ENCODE measurements at places on chromosomes 4 and X.

DNA sequence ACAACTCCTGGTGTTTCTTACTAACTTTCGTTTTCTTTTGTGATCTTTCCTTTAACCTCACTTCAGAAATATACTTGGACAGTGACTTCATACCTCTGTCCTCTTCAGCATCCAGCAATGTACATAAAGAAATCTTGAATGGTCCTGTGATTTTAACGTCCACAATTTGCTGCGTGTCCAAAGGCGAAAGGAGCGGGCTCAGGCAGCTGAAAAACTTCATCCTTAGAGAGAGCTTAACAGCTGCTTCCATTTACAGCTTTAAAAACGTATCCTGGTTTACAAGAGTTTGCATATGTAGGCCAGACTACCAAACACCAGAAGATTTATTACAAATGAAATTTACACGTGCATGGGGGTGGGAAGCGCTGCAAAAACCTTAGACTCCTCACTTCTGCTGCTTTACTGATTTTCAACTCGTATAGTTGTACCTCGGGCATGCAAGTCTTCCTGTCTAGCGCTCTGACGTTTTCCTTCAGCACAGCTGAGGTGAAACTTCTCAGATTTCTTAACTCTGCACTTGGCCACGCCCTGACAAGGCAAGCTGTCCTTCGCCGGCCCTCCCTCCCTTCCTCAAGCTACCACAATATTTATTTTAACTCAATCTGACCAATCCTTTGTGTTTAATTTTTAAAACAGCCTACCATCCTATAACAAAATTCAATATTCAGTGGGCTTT lies 406.4 kb downstream of the FAM47A start:
- DNase-seq, result no peak

- DNase-seq, result no peak
Observed at GRCh38 chrX:125248931-125249330, 70.7 kb upstream of the TEX13C start.

DNA sequence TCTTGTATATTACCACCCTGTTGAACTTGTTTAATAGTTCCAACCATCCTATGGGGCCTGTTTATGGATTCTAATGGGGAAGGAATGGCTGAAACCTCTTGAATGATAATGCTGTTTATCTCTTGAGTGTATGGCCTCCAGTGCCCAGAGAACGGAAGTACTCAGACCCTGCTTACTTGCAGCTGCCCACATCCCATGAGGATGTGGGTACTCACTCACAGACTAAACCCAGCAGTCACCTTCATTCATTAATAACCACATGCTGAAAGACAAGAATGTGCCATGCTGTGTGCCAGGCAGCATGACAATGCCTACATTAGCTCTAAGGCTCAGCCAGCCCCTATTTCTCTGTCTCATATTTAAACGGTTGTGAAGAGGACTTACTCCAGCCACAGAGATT lies 5.9 kb upstream of the ARMCX5 start:
- DNase-seq, result no peak

DNA sequence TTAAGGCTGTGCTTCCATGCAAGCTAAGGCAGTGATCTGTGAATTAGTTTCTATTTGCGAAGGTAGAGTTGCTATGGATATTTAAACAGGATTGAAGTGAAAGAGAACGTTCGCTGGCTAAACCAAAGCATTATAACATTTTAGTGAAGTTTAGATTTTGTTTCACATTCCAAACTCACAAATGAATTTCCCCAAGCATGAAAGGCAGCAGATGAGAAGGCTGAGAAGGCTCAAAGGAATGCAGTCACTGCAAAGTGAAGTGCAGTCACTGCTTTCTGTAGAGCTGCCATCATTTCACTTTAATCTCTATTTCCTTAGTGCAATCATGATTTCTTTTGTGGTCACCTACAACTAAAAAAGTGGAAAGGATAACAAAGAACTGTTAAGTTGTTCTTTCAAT lies 334.7 kb upstream of the NR3C2 start:
- no peak for DNase-seq

GRCh38 chr4:130636486-130636885 lies 1540.5 kb downstream of the C4orf33 start:
- no peak for DNase-seq

GRCh38 chrX:111742018-111742417 lies 61.0 kb downstream of the ALG13 start:
- no peak for DNase-seq

DNA sequence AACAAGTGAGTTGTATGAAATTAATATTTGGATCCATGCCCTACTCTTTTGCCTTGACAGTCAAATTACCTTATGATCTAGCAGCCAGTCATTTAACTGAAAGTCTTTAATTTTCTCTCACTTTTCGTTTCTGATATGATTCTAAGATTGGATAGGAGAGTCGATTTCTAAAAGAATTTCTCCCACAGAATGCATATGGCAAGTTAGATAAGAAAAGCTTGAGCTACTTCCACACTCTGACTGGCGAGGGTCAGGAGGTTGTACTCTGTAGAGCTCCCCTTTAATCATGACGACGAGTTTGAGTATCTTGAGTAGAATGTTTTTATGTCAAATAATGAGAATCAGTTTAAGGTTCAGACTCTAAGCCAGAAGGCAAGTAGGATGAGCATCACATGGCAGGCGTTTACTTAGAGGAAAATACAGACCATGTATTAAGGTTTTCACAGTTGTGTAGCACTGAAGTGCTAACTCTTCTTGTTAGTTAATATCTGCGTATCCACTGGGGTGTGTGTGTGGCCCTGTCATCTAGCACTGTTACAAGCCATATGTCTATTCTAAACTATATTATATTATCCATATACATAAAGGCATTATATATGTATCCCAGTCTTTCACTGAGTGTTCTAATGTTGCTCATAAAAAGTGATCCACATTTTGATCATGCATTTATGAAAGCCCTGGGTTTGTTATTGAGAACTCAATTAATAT lies 37.8 kb downstream of the LRP2BP start:
- DNase-seq, result no peak

- DNase-seq, result no peak
Observed at GRCh38 chrX:16851421-16851820, 18.7 kb downstream of the RBBP7 start.

- no peak for DNase-seq
Observed at GRCh38 chr4:24932515-24933225, 19.8 kb upstream of the CCDC149 start.

DNA sequence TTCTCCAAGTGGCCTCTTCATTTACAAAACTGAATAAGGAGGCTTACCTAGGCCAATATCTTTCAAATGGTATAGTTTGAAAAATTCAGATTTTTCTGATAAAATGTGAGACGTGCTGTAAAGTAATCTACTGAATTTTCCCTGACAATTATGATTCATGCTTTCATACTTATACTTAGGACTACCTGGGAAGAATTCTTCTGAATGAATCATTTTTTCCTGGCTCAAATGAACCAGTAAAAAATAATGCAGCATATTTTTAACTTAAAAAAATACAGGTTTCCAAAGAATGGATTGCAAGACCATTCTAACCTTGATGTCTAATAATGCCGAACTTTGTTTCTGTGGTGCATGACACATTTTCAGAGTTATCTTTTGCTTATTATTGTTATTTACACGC lies 375.4 kb downstream of the ZNF674 start:
- DNase-seq, result no peak

DNA sequence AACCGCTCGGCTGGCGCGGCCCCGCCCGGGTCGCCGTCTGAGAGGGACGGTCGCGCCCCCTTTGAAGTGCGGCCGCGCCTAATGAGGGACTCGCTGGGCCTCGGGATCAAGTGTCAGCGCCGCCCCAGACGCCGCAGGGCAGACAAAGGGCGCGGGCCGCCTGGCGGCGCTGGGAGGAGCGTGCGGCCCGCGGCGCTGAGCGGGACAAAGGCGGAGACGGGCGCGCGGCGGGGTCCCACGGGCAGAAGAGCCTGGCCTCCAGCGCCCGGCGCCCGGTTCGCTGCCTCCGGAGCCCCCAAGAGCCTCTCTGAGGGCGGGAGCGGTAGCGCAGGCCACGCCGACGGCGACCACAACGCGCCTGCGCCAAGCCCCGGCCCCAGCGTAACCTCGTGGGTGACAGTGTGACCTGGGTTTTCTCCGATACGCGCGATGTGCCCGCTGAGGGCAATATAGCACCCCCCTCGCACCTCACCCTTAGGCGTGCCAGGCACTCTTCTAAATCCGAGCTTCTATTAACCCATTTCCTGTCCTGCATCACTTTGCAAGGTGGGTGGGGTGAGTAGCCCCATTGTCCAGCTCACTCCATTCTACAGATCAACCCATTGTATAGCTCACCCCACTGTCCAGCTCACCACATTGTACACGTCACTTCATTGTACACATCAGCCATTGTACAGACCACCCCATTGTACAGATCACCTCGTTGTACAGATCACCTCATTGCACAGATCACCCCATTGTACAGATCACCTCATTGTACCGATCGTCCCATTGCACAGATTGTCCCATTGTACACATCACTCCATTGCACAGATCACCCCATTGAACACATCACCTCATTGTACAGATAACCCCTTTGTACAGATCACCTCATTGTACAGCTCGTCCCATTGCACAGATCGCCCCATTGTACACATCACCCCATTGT lies 33.7 kb upstream of the STX18 start:
- DNase-seq, result peak; percentile 72

GRCh38 chr4:124433044-124433443 lies 279.5 kb downstream of the ANKRD50 start:
- no peak for DNase-seq

- DNase-seq, result no peak
Observed at GRCh38 chr4:99612281-99612680, 37.7 kb downstream of the MTTP start.

DNA sequence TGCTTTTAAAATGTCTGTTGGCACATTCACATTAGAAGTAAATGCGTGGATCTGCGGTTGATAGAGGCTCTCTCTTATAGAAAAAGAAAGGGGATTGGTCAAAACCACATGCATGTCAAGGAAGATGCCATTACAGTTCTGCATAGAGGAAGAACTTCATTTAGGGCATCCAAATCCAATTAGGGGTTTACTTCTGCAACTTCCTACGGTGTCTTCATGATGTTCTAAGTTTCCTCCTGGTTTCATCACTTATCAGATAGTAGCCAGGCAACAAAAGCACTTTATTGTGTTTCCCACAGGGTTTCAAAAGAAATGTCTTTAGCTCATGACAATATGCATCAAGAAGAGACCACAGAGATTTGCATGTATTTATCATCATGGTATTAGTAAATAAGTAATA lies 136.0 kb upstream of the HPGD start:
- no peak for DNase-seq

DNA sequence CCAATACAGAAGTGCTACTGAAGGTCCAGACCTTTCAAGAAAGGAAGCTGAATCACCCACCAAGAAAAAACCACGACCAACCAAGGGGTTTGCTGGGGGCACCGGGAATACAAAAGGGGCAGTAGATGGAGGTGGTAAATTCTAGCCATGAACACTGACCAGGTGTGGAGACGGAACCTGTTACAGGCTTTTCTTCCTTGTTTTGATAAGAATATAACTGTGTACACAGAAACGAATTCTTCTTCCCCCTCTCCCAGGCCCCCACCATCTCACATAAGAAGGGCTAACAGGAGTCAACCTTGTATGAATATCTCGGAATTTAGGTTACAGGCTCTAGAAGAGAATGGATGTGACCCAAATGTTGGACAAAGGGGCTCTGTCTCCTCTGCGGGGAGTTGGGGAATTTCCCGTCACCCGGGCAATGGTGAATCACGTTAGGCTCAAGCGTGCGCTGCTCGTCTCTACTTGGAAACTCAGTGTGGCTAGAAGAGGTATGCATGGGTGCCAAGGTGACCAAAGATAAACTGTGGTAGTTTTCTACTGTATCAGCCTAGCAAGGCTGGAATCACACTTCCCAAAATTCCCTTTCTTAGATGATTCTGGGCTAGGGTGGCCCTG lies 87.0 kb downstream of the AFAP1 start:
- DNase-seq, result no peak

- no peak for DNase-seq
Observed at GRCh38 chrX:9935436-9935835, 31.7 kb upstream of the CLDN34 start.

GRCh38 chr4:168647646-168648375 lies 151.0 kb downstream of the PALLD start:
- no peak for DNase-seq

- no peak for DNase-seq
Observed at GRCh38 chr4:10664408-10664807, 20.2 kb downstream of the CLNK start.

- no peak for DNase-seq
Observed at GRCh38 chr4:119615068-119615719, 13.4 kb downstream of the PDE5A start.

DNA sequence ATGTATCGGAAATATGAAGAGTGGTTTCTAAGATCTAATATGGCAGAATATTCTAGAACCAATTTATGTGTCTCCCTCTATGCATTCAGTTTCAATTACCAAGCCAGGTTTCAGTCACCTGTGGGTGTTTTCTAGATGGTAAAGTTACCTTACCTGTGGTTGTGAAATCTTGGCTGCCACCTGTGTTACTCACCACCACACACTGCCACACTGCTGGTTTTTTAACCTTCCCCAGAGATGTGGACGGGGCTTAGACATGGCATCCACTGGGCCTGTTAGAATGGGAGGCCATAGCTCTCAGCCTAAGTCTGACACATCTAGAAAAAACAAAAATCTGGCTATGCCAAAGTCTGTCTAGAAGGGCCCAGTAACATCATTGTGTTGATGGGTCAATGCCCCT lies 896.5 kb upstream of the PABPC4L start:
- DNase-seq, result no peak

GRCh38 chr4:176735300-176735699 lies 57.4 kb downstream of the VEGFC start:
- no peak for DNase-seq

DNA sequence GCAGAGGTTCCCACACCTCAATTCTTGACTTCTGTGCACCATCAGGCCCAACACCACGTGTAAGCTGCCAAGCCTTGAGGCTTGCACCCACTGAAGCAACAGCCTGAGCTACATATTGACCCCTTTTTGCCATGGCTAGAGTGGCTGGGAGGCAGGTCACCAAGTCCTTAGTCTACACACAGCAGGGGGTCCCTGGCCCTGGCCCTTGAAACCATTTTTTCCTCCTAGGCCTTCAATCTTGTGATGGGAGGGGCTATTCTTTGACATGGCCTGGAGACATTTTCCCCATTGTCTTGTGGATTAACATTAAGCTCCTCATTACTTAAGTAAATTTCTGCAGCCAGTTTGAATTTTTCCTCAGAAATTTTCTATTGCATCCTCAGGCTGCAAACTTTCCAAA lies 336.6 kb downstream of the IL15 start:
- DNase-seq, result no peak

GRCh38 chrX:19661961-19662360 lies 146.7 kb upstream of the MAP3K15 start:
- DNase-seq, result no peak

GRCh38 chr4:8194306-8195242 lies 4.5 kb upstream of the SH3TC1 start:
- DNase-seq, result no peak

DNA sequence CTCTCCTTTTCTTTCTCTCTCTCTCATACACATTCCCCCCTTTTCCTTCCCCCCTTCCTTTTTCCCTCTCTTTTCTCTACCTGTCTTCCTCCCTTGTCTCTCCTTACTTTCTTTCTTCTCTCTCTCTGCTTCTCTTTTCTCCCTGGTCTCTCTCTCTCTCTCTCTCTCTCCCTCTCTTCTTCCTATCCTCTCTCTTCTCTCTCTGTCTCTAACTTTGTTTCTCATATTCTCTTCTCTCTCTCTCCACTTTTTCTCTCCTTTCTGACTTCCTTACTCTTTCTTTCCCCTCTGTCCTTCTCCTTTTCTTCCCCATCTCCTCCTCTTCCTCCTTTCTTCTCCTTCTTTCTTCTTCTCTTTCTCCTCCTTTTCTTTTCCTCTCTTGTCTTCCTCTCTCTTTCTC lies 103.4 kb downstream of the ARSF start:
- no peak for DNase-seq
